ENCODE measurements at places on chromosomes 6 and 20.

- DNase-seq: no peak
These were observed 22.5 kb downstream of the ADGRB3 start for GRCh38 chr6:68657374-68658139.

DNA sequence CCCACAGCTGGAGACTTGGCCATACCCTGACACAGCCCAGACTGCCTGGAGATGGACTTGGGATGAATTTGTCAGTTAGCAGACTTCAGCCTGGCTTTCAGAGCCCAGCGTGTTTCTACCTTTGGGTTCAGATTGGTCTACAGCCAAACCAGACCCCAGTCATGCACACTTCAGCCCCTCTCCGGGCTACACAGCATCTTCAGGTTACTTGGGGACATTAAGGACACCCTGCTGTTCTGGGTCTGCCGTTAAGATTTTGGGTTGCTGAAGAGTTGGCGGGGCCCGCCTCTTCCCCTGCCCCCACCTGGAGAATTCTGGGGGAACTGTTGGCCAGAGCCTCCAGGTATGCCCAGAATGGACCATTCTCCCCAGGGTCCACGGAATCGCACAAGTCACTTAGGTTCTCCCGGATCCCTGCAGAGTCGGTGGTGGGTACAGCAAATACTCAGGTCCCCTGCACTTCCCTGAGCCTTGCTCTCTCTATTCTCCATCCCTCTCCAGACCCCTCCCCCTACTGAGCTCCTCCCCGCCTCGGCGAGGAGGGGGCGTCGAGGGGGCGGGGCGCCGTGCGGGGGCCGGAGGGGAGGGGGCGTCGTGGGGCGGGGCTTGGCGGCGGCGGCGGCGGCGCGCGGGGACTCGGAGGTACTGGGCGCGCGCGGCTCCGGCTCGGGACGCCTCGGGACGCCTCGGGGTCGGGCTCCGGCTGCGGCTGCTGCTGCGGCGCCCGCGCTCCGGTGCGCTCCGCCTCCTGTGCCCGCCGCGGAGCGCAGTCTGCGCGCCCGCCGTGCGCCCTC, at the start of gene PTK7:
TSS of gene PTK7 (plus strand) at position 645 of the 794 bp plus-strand sequence. CDS start 175 bp downstream, outside the sequence.
- peak; percentile 19 for DNase-seq

DNA sequence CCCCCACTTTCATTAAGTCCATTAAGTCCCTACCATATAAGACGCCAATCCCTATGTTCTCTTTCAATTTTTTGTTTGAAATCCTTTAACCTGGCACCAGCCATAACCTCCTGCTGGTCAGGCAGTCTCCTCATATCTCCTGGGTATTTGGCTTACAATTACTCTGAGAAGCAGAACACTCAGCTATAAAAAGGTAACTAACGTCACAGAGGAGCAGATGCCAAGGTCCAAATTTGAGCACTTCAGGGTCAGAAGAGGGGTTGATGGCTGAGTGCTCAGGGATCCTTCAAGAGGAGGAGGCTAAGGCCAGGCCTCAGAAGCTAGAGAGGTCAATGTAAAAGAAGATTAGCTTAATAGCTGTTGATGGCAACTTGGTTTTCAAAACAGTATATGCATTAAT, 22.3 kb upstream of the RCAN2 start:
- no peak for DNase-seq

DNA sequence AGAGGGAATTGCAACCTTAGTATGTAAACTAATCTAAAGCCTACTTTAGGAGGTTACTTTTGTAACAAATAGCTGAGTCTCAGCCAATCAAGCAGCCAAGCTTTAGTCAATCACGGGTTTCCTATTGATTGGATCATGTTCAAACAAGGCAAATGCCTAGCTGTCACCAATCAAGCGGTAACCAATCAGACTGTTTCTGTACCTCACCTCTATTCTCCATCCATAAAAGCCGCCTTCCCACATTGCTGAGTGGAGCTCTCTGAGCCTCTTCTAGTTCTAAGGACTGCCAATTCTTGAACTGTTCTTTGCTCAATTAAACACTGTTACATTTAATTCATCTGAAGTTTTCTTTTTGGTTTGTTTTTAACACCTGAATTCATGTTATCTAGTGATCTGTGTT, 148.4 kb upstream of the BMP5 start:
- no peak for DNase-seq

DNA sequence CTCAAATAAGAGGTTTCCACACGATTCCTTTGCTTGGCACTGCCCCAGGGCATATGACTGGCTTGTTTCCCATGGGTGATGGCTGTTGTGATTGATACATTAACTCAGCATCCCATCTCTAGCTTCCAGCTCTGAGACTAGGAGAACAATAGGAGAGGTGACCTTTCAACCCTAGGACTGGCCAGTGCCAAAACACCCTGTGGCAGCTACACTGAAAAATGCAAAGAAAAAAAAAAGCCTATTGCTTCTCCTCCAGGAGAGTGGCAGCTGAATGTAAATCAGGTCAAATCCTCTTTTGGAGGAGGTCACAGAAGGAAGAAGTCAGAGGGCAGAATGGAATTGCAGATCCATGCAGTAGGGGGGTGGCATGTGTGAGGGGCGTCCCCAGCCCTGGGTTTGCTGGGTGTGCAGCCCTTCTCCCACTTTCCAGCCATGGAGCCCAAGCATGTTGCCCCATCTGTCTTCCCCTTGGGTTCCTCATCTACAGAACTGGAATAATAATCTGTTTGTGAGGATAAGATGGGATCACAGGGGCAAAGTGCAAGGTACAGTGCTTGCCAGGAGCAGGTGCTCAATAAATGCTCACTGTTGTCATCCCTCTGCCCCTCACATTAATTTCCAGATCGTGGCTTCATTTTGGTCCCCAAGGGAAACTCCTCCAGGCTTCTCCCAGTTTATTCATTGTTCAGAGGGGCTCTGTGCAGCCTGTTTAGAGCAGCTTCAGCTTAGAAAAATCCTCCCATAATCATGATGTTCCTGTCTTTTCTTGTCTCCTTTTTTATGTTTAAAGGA, 245.0 kb upstream of the RIN2 start:
- DNase-seq: no peak

DNA sequence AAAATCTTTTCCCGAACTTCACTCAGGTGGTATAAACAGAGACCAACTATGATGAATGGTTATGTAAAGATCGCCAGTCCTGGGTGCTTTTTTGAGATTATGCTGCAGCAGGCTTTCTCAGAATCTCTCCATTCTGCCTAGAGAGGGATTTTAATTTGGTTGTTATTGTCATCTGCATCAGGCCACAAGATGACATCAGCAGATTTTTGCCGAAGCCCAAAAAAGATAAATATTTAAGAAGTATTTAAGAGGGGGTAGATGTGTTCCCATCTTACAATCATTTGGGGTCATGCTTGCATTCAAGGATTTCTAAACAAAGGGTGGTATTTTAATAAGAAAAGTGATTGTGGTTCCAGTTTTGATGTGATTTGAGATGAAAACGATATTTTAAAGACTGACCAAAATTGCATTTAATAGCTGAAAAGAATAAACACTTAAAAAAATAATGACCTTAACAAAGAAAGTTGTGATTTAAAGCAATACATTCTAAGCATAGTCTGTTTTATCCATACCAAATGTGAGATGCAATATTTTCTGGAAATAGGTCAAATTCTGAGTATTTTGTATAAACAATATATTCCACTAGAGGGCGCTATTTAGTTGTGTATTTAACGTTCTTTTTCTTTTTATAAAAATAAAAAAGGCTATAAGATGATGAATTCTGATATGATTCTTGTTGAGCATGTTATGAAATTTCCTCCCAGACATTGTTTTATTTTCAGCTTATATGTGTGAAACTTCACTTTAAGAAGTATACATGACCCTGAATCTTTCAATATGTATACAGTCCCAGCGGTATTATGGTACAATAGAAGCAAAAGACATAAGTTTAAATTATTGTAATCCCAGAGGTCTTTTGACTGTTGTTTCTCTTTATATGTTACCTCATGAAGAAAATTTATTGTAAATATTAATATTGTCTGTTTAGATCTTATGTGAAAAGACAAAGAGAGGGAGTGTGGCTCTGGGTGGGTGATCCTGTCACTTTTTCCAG, 51.0 kb upstream of the ZFP64 start:
- peak; percentile 58 for DNase-seq

DNA sequence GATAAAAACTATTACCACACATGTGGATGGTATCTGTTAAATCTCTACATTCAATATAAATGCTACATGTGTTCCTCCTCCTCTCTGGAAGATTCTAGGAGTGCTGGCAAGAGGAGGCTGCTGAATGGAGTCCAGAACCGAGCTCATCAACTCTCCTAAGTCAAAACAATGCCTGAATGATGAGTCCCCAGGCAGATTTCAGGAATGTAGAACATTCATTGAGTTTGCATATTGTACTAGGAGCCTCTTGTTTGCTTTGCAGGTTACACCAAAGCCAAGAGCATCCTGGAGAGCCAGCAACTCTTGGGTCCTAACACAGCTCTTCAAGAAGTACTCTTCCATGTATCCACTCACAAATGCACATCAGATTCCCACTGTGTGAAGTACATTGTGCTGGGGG, 117.6 kb upstream of the UST start:
- no peak for DNase-seq

DNA sequence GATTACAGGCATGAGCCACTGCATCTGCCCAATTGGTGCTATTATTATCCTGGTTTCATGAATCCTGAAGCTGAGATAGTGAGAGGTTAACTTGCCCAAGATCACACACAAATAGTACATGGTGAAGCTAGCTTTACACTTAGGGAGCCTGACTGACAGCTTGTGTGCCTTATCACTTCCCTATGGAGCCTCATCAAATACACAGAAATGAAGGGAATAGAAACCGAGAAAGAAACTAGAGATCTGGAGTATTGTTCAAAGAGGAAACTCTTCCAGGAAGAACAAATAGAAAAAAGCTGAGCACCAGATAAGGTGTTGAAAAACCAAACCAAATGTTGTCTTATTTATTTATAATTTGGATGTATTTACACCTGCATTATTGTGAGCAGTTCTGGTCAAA, 155.0 kb upstream of the CITED2 start:
- no peak for DNase-seq

DNA sequence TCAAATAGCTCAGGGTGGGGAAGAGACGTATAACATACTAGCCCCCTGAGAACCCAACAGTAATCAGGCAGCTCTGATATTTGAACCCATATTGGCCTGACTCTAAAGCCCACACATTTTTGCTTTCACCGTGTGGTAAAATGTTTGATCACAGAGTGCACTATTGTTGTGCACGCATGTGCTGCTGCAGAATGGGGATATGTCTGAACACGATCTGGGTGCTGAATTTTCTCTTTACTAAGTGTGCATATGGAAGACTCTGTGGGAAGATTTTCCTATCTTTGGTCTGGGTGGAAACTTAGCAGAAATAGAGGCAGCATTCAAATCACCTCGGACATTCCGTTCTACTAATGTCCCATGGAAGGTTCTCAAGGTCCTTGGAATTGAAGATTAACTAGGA, 800.1 kb downstream of the TFAP2A start:
- DNase-seq: no peak

DNA sequence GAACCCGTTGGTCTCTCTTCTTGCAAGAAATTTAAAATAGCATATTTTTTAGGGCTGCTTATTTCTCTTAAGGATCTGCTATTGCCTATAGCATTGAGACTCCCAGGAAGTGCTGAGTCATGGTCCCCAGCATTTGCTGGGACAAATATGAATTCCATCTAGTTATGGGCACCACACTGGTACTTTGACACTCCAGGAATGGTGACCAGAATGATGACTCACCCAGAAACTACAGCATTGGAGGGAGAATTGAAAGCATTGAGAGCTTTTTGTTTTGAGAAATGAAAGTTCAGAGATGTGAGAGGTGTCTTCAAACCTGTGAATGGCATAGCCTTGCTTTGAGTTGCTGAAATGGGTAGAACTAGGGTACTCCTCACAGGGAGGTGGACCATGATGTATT, 699.7 kb downstream of the DHX35 start:
- DNase-seq: peak; percentile 46

DNA sequence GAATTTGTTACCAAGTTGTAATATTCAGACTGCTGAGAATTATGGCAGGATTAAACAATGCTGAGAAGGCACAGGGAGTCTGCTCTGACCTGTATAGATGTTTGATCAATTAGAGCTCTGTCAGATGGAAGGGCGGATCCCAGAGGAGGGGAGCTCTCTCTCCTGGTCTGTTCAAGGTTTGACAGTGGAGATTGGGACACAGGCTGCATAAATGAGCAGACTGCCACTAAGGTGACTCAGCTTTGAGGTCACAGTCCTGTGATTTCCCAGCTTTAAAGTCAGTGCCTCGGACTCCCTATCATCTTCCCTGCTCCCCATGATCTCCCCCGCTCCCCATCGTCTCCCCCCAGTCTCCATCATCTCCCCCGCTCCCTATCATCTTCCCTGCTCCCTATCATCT, 59.2 kb upstream of the SLC22A23 start:
- DNase-seq: no peak

- no peak for DNase-seq
These were observed 27.3 kb downstream of the RIMS1 start for GRCh38 chr6:71913444-71914234.

DNA sequence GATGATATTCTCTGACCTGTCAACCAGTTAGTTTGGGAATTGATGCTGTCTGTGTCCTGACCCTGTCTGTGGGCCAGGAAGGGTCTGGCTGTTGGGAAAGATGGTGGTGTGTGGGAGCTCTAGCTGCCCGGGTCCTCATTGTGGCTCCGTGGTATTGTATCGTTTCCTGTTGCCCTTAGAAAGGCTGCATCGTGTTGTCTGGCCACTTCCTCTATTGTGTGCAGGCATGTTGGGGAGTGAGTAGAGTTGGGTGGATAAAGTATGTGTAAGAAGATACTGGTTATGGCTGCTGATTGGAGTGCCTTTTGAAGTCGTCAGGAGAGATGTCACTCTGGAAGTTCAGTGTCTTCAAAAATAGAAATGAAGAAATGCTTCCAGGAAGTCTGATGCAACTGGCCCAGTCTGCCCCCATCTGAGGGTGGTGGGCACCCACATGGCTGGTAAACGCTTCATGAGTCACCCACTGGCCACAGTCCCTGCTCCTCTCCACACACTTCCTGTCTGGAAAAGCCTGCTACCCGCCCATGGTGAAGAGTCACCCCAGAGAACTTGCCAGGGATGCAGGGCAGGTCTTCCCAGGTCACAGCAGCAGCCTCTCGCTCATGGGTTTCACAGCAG, 27.9 kb downstream of the PPARD start:
- peak; percentile 86 for DNase-seq

DNA sequence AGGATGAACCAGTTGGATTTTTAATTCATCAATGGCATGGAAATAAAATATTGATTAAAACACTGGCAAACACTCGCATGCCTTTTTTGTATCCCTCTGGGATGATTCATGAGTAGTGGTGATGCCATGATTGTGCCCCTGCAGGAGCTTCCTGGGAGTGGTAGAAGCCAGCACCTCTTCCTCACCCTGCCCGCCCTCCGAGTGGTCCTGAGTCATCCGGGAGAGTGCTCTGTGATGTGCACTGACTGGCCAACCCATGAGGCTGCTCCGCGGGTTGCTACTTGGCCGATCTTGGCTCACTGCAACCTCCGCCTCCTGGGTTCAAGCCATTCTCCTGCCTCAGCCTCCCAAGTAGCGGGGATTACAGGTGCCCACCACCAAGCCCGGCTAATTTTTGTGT, 27.4 kb downstream of the GJA10 start:
- DNase-seq: no peak

Measured in SW 1271 (cell line).